ENCODE measurements at places on chromosomes 11 and 22.
A peak's percentile ranks its signal among the peaks of the same experiment; 100 is the strongest.

GRCh38 chr11:12538889-12539421, 135.3 kb upstream of the TEAD1 start:
- DNase-seq: no peak

DNA sequence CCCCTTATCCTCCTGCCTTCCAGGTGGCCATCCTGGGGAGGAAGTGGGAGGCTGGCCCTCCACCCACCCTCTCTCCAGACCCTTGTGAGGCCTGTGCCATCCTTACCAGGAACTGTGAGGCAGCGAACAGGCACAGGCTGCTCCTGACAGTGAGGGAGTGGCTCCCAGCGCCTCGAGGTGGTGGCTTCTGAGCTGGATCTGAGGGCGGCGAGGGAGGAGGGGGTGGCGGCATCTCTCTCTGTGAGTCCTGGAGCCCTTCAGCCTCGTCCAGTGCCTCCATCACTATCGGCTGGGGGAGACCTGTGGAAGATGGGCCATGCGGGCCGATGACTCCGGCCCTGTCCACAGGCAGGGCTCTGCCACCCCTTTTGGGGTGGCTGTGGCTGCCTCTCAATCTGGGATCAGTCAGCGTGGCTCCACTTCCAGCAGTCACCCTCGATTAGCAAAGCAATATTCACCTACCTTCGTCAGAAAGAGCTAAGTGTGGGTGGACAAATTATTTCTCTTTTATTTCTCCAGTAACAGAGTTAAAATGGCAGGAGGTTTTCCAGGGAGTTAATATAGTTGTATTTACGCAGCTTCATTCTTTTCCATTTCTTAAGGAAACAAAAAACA, 18.0 kb upstream of the IGSF22 start:
- no peak for DNase-seq

GRCh38 chr11:61887839-61888494, 3.4 kb downstream of the FADS3 start:
- peak; percentile 91 for DNase-seq

- DNase-seq: no peak
Measured at GRCh38 chr11:72576661-72577060, 97.6 kb downstream of the PDE2A start.

GRCh38 chr22:48711031-48711431, 1116.6 kb downstream of the BRD1 start:
- DNase-seq: no peak

- DNase-seq: no peak
Measured at GRCh38 chr22:19343470-19343869, 52.0 kb upstream of the CLTCL1 start.

DNA sequence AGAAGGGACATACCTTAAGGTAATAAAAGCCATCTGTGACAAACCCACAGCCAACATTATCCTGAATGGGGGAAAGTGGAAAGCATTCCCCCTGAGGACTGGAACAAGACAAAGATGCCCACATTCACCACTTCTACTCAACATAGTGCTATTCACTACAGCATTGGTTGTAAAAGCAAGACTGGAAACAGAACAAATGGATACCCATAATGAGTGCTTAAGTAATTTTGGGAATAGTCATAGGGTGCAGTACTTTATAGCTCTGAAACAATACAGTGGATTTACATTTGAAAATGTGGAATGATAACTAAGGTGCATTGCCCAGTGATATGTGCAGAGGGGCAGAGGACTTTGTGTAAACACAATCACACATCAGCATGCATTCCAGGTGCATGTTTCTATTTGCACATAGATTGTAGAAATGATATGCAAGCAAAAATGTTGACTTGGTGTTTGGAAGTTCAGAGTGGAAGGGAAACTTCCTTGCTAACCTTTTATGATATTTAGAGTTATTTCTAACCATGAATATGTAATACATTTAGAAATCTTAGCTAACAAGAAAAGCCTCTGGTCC, 112.3 kb downstream of the IGLL1 start:
- DNase-seq: no peak

- no peak for DNase-seq
Measured at GRCh38 chr22:27876684-27877083, 42.4 kb downstream of the PITPNB start.

- DNase-seq: no peak
Measured at GRCh38 chr11:95897731-95898130, 26.2 kb downstream of the MTMR2 start.

GRCh38 chr22:37764622-37765021, 43.1 kb upstream of the GCAT start:
- no peak for DNase-seq

- DNase-seq: no peak
Measured at GRCh38 chr22:26885441-26886261, 228.3 kb downstream of the MIAT start.

DNA sequence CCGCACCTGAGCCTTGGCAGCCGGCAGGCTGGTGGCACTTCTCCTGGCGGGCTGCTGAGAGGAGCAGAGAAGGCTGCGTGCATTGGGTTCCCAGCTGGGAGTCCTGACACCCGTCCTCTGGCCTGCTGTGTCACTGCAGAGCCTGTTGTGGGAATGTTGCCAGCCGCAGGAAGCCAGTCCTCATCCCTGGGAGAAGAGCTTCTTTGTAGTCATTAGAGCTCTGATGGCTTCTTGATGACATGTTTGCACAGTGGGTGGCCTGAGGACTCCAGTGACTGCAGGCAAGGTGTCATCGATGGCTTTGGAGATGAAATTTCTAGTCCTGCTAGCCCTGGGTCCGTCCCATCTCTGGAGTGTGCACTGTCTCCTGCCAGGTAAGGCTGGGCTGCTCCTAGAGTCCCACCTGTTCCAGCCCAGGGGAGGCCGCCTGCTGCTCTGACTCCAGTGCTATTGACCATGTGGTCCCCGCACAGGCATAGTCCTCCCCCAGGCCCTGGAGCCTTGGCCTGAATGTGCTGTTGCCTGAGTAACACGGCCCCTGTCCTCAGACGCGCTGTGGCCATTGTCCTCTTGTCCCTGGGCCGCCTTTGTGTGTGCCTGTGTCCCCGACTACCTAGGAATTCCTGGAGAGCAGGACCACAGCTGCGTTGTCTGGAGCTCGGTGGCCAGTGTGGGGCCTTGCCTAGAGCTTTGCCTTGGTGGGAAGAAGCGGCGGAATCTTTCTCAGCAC, 129.2 kb downstream of the CACNA1I start:
- no peak for DNase-seq

DNA sequence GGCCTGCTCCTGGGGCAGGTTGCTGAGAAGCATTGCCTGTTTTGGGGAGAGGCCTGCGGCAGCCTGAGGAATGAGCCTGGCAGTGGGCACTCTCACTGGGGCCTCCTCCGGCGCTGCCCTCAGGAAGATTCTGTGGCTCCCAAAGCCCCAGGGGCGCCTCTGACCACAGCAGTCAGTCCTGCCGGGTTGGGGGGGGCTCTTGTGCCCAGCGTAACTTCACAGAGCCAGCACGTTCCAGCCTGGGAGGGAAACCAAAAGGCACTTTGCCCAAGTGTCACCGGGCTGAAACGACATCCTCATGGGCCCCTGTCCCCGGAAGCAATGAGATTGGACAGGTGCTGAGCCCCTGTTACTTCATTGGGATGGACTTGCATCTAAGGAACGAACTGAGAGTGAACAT, 4.3 kb upstream of the LRP5 start:
- no peak for DNase-seq

GRCh38 chr11:127448101-127448500, 447.5 kb upstream of the KIRREL3 start:
- DNase-seq: no peak

DNA sequence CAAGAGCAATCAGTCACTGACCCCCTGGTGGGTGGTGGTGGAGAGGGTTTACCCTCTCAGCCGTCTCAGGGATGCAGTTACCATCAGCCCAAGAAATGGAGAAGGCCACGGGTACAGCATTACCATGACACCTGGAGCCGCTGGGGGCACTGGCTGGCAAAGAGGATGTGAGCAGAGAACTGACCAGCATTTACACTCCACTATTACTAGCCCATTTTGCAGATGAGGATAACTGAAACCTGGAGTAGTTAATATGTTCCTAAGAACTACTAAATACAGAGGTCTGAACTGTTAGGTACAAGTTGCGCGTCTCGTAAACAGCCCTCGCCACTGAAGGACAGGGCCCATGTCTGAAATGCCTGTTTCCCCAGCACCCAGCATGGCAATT, 79.0 kb downstream of the TIMP3 start:
- DNase-seq: no peak

- no peak for DNase-seq
Measured at GRCh38 chr11:24289301-24289700, 207.6 kb upstream of the LUZP2 start.

- no peak for DNase-seq
Measured at GRCh38 chr11:88315981-88316441, 21.5 kb downstream of the CTSC start.

GRCh38 chr11:91158891-91159537, 936.2 kb upstream of the CHORDC1 start:
- no peak for DNase-seq

- DNase-seq: no peak
Measured at GRCh38 chr11:111778047-111778558, 11.9 kb upstream of the PPP2R1B start.

- DNase-seq: no peak
Measured at GRCh38 chr22:42841444-42841843, 15.6 kb downstream of the ARFGAP3 start.

DNA sequence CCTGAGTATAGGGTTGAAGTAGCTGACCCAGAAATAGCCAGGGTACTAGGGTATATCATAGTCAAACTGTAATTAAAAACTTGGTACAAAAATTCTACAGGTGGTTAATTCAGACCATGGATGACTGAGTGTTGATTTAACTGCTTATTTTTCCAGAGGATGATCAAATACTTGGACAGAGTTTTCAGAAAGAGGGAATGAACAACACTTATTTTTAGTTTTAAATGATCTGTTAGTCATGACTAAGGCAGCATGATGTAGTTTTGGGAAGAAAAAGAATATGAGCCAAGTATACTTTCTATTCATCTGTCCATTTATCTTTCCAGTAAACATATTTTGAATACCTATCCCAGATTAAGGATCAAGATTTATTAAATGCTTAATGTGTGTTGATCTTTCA, 19.8 kb upstream of the CCDC89 start:
- DNase-seq: no peak

GRCh38 chr11:69873166-69874077, 54.2 kb upstream of the FGF3 start:
- DNase-seq: no peak

DNA sequence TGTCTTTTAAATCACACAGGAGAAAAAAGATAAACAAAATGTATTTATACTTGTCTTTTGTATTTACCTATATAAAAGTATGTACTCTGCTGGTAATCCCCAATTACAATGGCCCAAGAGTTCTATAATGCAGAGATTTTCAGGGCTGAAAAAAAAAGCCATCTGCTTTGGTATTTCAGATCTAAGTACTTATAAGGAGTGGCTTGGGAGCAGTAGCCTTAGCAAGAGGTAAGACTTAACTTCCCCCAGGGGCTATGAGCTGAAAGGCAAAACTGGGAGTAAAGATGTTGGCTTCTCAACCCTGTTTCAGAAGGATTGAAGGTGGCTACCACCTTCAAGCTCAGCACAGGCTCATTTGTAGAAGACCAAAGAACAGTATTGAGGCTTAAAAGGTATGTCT, 35.3 kb upstream of the EP300 start:
- no peak for DNase-seq

DNA sequence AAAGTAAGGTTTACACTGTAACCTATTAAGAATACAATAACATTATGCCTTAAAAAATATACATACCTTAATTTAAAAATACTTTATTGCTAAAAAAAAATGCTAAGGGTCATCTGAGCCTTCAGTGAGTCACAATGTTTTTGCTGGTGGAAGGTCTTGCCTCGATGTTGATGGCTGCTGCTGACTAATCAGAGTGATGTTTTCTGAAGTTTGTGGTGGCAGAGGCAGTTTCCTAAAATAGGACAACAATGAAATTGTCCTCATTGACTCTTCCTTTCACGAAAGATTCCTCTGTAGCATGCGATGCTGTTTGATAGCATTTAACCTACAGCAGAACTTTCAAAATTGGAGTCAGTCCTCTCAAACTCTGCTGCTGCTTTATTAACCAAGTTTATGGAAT, 97.6 kb downstream of the FAT3 start:
- peak; percentile 27 for DNase-seq

DNA sequence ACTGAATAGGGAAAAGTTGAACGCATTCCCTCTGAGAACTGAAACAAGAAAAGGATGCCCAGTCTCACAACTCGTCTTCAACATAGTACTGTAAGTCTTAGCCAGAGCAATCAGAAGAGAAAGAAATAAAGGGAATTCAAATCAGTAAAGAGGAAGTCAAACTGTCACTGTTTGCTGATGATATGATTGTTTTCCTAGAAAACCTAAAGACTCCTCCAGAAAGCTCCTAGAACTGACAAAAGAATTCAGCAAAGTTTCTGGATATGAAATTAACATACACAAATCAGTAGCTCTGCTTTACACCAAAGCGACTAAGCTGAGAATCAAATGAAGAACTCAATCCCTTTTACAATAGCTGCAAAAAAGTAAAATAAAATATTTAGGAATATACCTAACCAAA, 471.2 kb upstream of the CNTN5 start:
- no peak for DNase-seq

DNA sequence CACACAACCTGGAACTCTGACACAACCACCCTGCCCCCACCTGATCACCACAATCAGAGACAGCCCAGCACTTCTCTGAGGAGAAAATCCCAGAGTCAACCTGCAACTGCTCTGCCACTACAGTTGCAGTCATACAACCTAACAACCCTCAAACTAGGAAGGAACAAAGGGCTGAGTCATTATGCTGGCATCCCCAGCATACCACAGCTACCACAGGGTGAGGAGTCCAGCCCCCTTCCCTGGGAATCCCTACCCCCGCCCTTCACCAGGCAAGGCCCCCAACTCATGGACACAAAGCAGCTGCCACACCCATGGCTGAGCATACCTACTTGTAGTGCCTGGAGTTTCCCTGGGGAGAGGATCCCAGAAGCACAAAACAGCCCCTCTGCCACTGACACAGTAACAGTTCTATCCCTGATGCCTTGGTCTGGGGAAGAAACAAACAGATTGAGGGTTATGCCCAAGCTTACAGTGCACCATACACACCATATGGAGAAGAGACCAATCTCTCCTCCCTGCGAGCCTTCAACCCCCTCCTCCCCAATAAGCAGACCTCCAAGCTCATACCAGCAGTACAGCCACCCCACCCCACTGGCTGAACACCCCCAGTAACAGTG, 68.5 kb upstream of the C11orf58 start:
- DNase-seq: no peak

DNA sequence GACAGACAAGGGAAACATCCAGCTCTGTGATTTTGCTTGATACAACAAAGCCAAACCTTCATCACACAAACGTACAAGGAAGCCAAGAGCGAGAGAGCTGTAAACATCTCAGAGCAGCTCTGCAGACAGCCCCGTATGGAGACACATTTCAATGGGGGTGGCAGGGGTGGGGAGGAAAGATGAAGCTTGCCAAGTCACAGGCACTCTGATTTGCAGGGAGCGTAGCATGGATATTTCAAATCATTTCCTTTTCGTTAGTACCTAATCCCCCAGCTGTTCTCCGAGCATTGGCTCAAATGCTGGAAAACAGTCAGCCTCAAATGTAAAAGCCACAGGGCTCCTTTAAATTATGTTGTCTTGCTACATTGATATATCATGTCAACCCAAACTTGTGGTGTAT, 458.9 kb upstream of the CADM1 start:
- DNase-seq: no peak

GRCh38 chr11:82732348-82732733, 1.3 kb downstream of the FAM181B start:
- no peak for DNase-seq

- no peak for DNase-seq
Measured at GRCh38 chr11:1303126-1303821, 6.2 kb downstream of the TOLLIP start.
